A375 (cell line): ENCODE measurements at places on chromosomes 7 and 10. TPM values are rescaled to one million over a fixed set of nuclear protein-coding genes. Genes with fewer than 3 reads are reported as not detected.

Gene TYW1B
- 5.8 and 6.1 TPM in 2 replicates for total RNA-seq

Gene CELF2
- 1.8 and 2.2 TPM in 2 replicates for total RNA-seq

Gene MKI67
- total RNA-seq, result 83.6 and 85.4 TPM in 2 replicates

Gene SLC29A4
- 0.26 and 0.37 TPM in 2 replicates for total RNA-seq

Gene AKR1C1
- total RNA-seq, result 2.2 and 3.2 TPM in 2 replicates

Gene RBM20
- total RNA-seq, result 0.45 and 0.64 TPM in 2 replicates

Gene BHLHA15
- total RNA-seq, result 0.61 and 0.64 TPM in 2 replicates

Gene DNAH11
- total RNA-seq, result 1.6 and 5.0 TPM in 2 replicates

Gene EPHA1
- 0.04 and 0.24 TPM in 2 replicates for total RNA-seq

Gene IL2RA
- total RNA-seq, result not detected in 2 replicates

Gene CRTAC1
- not detected in 2 replicates for total RNA-seq

Gene TEX47
- total RNA-seq, result not detected in 2 replicates

Gene SFXN4
- 23.5 and 28.3 TPM in 2 replicates for total RNA-seq

Gene TMEM196
- not detected in 2 replicates for total RNA-seq

Gene CCDC172
- not detected in 2 replicates for total RNA-seq
